WTC11 (cell line): ENCODE measurements at places on chromosomes 7 and 10.

GRCh38 chr10:14621037-14621436 lies 153.7 kb downstream of the FAM107B start:
- no peaks in the 10 kb centered on the region for H3K36me3 ChIP-seq
- H3K27ac ChIP-seq: no peak overlapping the region
- no peaks in the 10 kb centered on the region; the same call in 1 of the 2 replicates for H3K27me3 ChIP-seq
- no peak overlapping the region for H3K4me3 ChIP-seq

- DNase-seq: no peak
- no peak overlapping the region for H3K27ac ChIP-seq
- H3K4me3 ChIP-seq: no peak overlapping the region
- H3K27me3 ChIP-seq: no peaks in the 10 kb centered on the region
These were observed 48.4 kb downstream of the BMPR1A start for GRCh38 chr10:86804805-86805204.

DNA sequence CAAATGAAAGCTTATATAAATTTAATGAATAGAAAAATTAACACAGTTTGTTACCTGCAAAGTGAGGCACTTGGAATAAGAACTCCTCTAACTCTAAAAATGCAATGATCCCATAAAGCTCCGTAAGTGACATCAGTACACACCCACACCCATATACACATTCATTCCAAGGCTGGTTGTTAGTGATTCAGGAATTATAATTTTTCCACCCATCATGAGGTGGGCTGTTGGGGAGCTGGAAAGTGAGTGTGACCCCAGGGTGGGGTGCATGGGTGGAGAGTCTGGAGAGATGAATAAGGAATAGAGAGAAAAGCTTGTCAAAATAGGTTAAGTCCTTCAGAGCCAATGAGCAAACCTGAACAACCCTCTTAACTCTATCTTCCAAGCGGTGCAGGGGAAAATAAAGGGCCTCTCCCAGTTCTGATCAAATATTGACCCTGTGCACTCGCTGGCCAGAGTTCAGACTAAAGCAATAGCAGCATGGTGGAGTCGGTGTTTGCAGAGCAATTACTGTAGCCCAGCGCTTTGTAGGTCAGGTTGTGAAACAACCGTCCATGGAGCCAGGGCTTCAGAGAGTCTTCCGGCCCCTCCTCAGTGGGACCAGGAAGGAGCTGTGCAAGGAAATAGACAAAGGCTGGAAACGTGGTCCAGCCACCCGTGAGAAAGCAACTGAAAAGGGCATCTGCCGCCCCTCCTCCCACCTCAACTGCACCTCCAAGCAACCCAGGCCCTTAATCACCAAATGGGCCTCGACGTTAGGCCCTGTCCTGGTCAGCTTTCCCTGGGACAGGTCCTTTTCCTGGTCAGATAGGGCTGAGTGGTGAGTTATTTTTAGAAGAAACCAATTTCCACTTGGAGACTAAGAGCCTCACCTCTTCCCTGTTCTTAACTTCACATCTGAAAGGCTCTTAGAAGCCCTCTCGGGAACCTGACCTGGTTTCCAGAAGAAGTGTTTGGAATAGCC lies 61.2 kb downstream of the SH3PXD2A start:
- DNase-seq: no peak
- H3K27ac ChIP-seq: no peak overlapping the region
- H3K4me1 ChIP-seq: no peaks in the 10 kb centered on the region
- no peak overlapping the region for H3K4me3 ChIP-seq

DNA sequence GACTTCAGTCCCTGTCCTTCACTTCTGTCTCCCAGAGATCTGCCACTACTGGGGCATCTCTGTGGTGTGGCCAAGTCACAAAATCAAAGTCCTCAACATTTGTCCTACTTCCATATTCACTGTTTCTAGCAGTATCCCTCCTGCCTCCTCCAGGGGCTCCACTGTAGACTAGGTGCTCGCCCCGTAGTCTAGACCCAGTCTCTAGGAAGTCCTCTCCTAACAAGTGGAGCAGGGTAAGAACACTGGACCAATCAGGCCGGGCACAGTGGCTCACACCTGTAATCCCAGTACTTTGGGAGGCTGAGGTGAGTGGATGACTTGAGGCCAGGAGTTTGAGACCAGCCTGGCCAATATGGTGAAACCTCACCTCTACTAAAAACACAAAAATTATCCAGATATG lies 57.4 kb downstream of the SKIDA1 start:
- no peak for DNase-seq
- no peaks in the 10 kb centered on the region for H3K36me3 ChIP-seq
- H3K4me3 ChIP-seq: no peak overlapping the region
- H3K4me1 ChIP-seq: peaks cover 7% of the 10 kb centered on the region

GRCh38 chr7:132750096-132750495 lies 173.8 kb upstream of the PLXNA4 start:
- DNase-seq: no peak
- no peak overlapping the region for H3K4me3 ChIP-seq
- no peak overlapping the region for H3K27ac ChIP-seq

DNA sequence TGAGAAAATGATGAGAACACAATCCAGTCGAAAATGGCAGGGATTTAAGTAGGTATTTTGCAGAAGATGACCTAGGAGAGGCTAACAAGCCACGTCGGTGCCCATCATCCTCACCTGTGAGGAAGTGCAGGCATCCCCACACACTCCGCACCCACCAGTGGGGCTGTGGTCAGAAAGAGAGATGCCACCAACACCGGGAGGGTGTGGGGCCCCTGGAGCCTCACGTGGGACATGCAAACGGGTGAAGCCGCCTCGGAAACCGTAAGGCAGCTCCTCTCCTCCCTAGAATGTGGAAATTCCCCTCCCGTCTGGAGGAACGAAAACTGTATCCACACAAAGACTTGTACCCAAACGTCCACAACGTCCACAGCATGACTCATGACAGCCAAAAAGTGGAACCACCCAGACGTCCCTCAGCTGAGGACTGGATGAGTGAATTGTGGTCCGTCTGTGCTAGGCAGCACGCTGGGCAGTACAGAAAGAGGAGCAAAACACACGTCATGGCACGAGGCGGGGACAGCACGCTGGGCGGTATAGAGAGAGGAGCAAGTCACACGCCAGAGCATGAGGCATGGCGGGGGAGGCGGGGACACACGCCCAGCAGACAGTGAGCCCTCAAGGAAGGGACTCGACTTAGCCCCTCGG lies 246.0 kb downstream of the ELFN1 start:
- H3K4me1 ChIP-seq: no peaks in the 10 kb centered on the region
- no peak overlapping the region for H3K4me3 ChIP-seq
- H3K27ac ChIP-seq: no peak overlapping the region
- no peaks in the 10 kb centered on the region for H3K36me3 ChIP-seq

GRCh38 chr7:151695951-151696541 lies 176.4 kb upstream of the RHEB start:
- H3K27me3 ChIP-seq: no peaks in the 10 kb centered on the region
- H3K4me1 ChIP-seq: peaks cover 28% of the 10 kb centered on the region
- H3K27ac ChIP-seq: no peak overlapping the region
- H3K4me3 ChIP-seq: no peak overlapping the region
- DNase-seq: no peak
- no peaks in the 10 kb centered on the region for H3K36me3 ChIP-seq

- H3K4me3 ChIP-seq: no peak overlapping the region
- no peak overlapping the region for H3K27ac ChIP-seq
- H3K36me3 ChIP-seq: peaks cover 4% of the 10 kb centered on the region
These were observed 289.1 kb upstream of the PHF14 start for GRCh38 chr7:10684606-10685005.

GRCh38 chr7:151847136-151847535 lies 29.8 kb downstream of the PRKAG2 start:
- 0 out of 2 replicates have a peak, but pooled peaks cover 2% of the 10 kb centered on the region for H3K4me1 ChIP-seq
- H3K27ac ChIP-seq: no peak overlapping the region
- H3K4me3 ChIP-seq: no peak overlapping the region
- no peaks in the 10 kb centered on the region for H3K36me3 ChIP-seq
- H3K27me3 ChIP-seq: no peaks in the 10 kb centered on the region
- no peak for DNase-seq

DNA sequence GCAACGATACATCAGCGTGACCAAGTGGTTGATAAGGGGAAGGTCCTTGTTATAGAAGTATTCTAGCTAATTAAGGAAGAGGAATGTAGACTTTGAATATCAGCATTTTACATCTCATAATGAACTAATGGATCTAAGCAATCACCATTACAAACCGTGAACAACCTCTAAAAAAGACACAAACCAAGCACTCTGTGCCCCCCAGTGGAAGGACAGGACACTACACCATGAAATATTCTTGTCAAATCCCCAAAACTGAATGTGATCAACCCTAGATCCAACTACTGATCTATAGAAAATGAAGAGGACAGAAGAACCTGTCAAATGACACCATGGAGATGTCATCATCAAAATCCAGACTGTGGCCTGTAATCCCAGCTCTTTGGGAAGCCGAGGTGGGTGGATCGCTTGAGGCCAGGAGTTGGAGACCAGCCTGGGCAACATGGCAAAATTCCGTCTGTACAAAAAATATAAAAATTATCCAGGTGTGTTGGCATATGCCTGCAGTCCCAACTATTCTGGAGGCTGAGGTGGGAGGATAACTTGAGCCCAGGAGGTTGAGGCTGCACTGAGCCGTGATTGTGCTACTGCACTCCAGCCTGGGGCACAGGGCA lies 111.3 kb upstream of the CARD11 start:
- peaks cover 4% of the 10 kb centered on the region for H3K36me3 ChIP-seq
- peak; percentile 31 for DNase-seq
- H3K27me3 ChIP-seq: no peaks in the 10 kb centered on the region; the same call in 1 of the 2 replicates
- H3K4me1 ChIP-seq: peaks cover 19% of the 10 kb centered on the region
- no peak overlapping the region for H3K4me3 ChIP-seq

DNA sequence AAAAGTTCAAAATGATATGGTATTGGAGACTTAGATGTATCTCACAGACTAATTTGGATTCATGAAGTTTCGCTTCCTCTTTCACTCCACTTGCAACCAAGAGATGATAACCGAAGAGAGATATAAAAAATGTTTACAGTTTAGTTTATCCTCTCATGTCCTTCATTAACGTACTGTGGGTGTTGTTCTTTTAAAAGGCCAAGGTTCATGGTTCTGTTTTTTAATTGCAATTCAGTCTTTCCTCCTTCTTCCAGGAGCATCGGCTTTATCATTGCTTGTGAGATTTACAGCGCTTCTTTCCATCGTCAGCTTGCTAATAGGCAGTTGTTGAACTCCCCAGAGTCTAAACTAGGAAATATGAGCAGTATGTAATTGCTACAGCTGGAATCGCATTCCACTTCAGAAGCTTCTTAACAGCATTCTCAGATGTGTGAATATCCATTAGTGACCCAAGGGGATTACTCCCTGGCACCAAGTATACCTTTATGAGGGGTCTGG lies 75.9 kb upstream of the HGF start:
- no peak for DNase-seq
- H3K27me3 ChIP-seq: no peaks in the 10 kb centered on the region
- peaks cover 2% of the 10 kb centered on the region for H3K36me3 ChIP-seq
- peaks cover 10% of the 10 kb centered on the region for H3K4me1 ChIP-seq

DNA sequence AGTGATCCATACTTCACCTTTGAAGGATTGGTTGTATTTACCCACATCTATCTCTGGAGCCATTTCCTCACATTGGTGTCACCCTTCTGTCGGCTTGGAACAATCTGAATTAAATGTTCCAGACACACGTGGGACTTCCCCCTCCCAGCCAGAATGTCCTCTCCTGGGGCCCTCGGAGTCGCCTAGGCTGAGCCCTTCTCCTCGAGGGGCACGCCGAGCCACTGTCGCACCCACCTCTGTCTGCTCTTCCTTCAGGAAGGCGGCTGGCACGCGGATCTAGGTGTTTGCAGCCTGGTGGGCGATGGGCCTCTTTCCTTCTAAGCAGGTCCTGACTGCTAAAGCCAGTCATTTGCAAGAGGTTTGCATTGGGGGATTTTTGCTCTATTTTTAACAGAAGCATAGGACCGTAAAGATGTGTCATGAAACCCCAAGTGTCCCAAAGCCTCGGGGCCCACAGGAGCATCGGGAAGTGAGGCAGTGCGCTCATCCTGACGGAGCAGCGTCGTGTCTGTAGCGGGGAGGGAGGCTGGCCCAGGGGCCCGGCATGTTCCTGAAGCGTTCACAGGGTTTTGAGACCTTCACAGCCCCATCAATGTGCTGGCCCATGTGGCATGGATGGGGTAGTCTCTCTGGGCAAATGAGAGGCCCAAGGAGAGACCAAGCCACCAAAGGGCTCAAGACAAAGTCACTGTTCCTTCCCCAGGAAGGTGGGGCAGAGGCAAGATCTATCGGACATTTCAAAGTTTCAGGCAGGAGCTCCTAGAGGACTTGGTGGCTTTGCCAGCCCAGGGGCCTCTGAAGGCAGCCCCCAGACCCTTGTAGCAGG lies 86.7 kb downstream of the RGS10 start:
- no peak overlapping the region for H3K4me3 ChIP-seq
- peaks cover 7% of the 10 kb centered on the region; the same call in 1 of the 2 replicates for H3K4me1 ChIP-seq
- no peaks in the 10 kb centered on the region for H3K27me3 ChIP-seq
- no peak overlapping the region for H3K27ac ChIP-seq
- H3K36me3 ChIP-seq: no peaks in the 10 kb centered on the region

GRCh38 chr7:70599446-70600190 lies 532.3 kb upstream of the GALNT17 start:
- no peak overlapping the region for H3K4me3 ChIP-seq
- H3K27ac ChIP-seq: no peak overlapping the region
- peaks cover 17% of the 10 kb centered on the region for H3K4me1 ChIP-seq
- no peak for DNase-seq

- H3K36me3 ChIP-seq: no peaks in the 10 kb centered on the region
- no peaks in the 10 kb centered on the region; the same call in 1 of the 2 replicates for H3K27me3 ChIP-seq
- H3K4me1 ChIP-seq: no peaks in the 10 kb centered on the region
These were observed 52.1 kb upstream of the NME8 start for GRCh38 chr7:37796138-37796775.

DNA sequence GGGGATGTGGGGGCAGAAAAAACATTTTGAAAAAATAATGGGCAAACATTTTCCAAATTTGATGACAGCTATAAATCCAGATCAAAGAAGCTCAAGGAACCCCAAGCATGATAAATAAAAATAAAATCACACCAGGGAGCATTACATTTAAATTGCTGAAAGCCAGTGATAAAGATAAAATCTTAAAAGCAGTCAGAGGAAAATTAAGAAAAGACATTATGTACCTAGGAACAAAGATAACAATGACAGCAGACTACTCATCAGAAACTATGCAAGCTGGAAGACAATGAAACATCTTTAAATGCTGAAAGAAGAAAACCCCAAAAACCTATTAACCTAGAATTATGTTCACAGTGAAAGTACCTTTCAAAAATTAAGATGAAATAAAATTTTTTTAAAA lies 23.3 kb downstream of the NEUROG3 start:
- no peak overlapping the region for H3K4me3 ChIP-seq
- peaks cover 19% of the 10 kb centered on the region for H3K27me3 ChIP-seq
- H3K27ac ChIP-seq: no peak overlapping the region
- H3K4me1 ChIP-seq: peaks cover 7% of the 10 kb centered on the region

GRCh38 chr10:72720814-72721660 lies 29.1 kb downstream of the MCU start:
- no peaks in the 10 kb centered on the region for H3K27me3 ChIP-seq
- no peak overlapping the region for H3K27ac ChIP-seq
- peaks cover 6% of the 10 kb centered on the region for H3K36me3 ChIP-seq
- H3K4me1 ChIP-seq: peaks cover 17% of the 10 kb centered on the region
- H3K4me3 ChIP-seq: no peak overlapping the region
- no peak for DNase-seq
